OCI-M1 (cell line): ENCODE measurements at places on chromosomes 16 and 17.

GRCh38 chr16:12458591-12459358 is 344.9 kb downstream of the CPPED1 start:
- peak; percentile 10 for DNase-seq

DNA sequence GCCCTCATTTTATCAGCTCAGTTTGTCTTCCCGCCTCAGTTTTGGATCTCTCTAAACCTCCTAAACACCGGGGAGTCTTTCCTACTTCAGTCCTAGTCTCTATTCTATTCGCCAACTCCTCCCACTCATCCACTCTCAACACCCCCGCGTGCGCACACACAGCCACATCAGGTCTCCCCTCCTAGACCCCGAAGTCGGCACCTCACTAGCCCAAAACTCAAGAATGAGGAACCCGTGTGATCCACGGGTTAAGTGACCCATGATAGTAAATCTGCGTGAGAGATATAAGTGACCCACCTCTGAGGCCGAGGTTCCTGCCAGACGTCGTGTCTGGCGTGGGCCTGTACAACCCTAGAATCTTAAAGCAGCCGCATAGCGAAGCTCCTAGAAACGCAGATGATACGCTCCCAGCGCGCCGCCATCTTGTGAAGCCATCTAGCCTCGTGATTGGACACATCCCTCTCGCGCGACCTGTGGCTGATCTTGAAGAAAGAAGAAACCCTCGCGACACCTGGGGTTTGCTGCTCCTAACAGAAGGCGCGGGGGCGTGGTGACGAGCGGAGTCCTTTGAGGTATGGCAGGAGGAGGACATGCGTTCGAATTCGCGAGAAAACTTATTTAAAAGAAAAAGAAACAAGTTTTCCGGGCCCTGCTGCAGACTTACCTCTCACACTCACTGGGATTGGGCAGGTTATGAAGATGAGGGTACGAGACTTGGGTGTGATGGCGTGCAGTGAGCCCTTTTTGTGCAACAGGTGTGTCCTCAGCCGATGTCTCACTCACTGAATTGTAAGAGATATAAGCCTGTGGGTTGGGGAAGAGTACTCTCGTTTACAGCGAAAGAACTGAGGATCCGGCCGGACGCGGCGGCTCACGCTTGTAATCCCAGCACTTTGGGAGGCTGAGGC is at the start of gene METTL16:
Gene METTL16 (minus strand): TSS at position 427 of the 908 bp plus-strand sequence. CDS start 9,557 bp downstream, outside the sequence.
- peak; percentile 98 for DNase-seq

DNA sequence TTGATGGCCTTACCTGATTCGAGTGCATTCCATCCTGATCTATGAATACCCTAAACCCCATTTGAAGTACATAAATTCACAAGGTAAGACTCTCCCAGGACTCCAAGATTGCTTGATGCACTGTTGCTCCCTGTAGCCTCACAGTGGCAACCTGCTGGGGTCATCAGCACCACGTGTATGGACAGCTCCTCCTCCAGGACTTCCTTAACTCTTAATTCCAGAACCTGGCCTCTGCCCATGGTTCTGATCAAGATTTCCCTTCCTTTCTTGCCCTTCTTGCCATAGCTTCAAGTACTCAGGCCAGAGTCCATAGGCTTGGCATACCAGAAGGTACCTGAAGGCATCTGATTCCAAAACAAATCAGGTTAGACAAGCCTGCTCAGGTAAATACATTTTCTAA is 34.0 kb upstream of the NLK start:
- DNase-seq: peak; percentile 82

- no peak for DNase-seq
These were observed 365 bp downstream of the AQP8 start for GRCh38 chr16:25217112-25217511.

GRCh38 chr16:51637770-51638094 is 486.7 kb upstream of the SALL1 start:
- DNase-seq: peak; percentile 1

DNA sequence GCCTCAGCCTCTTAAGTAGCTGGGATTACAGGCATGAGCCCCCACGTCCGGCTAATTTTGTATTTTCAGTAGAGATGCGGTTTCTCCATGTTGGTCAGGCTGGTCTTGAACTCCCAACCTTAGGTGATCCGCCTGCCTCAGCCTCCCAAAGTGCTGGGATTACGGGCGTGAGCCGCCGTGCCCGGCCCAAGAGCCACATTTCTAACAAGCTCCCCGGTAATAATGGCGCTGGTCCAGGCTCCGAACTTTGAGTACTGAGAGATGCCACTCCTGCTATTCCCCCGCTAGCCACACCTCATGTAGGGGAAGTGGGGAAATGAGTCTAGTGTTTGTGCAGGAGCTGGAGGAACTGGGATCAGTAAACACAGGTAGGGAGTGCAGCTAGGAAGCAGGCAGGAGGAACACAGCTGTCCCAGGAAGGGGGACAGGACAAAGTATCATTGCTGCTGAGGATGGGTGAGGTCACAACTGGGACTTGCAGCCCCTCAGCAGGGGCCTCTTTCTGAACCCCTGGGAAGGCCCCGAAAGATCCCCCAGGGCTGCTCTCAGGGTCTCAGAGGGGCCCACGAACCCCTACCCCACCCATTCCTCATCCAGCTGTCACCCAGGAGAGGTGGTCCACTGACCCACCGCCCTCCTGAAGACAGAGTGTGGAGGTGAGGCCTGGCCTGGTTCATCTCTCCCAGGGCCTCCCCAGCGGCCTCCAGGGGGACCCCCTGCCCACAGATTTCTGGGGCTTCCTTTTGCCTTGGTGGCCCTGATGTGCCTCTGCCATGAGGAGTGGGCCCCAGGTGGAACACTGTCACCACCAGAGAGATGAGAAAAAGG is 3.7 kb upstream of the KREMEN2 start:
- DNase-seq: no peak

- no peak for DNase-seq
These were observed 44.0 kb upstream of the CBX4 start for GRCh38 chr17:79883202-79883601.

GRCh38 chr17:10051112-10051511 is 146.0 kb upstream of the RCVRN start:
- DNase-seq: no peak

DNA sequence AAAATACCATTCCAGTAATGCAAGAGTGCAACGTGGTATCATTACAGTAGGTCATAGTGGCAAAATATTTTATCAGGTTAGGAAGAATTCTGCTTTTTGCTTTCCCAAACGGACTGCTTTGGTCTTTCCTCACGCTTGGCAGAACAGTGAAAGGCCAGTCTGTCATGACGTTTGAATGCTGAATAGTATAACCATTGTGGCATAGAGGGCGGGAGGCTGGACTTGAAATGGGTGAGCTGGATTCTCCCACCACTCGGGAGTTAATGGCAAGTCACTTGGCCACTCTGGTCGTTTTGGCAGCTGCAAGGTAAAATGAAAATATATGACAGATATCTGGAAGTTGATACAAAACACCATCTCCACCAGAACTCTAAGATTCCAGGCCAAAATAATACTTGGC is 391.2 kb downstream of the MAF start:
- DNase-seq: no peak

GRCh38 chr17:31433091-31433790 is 41.8 kb downstream of the RAB11FIP4 start:
- DNase-seq: peak; percentile 29

- no peak for DNase-seq
These were observed 19.6 kb downstream of the BEAN1 start for GRCh38 chr16:66446737-66447136.

- no peak for DNase-seq
These were observed 129.6 kb upstream of the GOT2 start for GRCh38 chr16:58863761-58864160.
